ENCODE measurements at places on chromosomes 16 and 17. TPM values are rescaled to one million over a fixed set of nuclear protein-coding genes. Genes with fewer than 3 reads are reported as not detected.

GRCh38 chr17:56108811-56109284 lies 44.4 kb upstream of the ANKFN1 start:
- no peak overlapping the region for H3K4me3 ChIP-seq
- peaks cover 15% of the 10 kb centered on the region for H3K27me3 ChIP-seq
- H3K36me3 ChIP-seq, result no peaks in the 10 kb centered on the region
- no peak for DNase-seq

GRCh38 chr17:57152967-57153528 lies 68.0 kb downstream of the AKAP1 start:
- no peak for DNase-seq
- peaks cover 8% of the 10 kb centered on the region for H3K27me3 ChIP-seq
- H3K4me3 ChIP-seq, result no peak overlapping the region
- H3K27ac ChIP-seq, result no peak overlapping the region
- H3K4me1 ChIP-seq, result no peaks in the 10 kb centered on the region

- peak overlapping the region; percentile 45 for H3K4me3 ChIP-seq
- no peaks in the 10 kb centered on the region for H3K36me3 ChIP-seq
- no peak for DNase-seq
- H3K4me1 ChIP-seq, result peaks cover 33% of the 10 kb centered on the region
- peaks cover 8% of the 10 kb centered on the region for H3K27me3 ChIP-seq
These were observed 3.1 kb upstream of the ARL5C start for GRCh38 chr17:39169101-39169500.

DNA sequence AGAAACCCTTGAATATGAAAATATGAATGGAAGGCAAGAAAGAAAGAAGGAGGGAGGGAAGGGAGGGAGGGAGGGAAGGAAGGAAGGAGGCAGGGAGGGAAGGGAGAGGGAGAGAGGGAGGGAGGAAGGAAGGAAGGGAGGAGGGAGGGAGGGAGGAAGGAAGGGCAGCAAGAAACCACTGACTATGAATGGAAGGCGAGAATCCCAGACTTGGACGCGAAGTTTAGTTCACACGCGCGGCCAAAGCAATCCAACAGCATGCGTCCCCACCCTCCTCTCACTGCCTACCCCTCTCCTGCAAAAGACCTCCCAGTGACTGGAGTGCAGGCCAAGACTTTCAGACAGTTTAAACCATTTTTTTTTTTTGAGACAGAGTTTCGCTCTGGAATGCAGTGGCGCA lies 7.9 kb upstream of the SMARCD2 start:
- no peaks in the 10 kb centered on the region for H3K36me3 ChIP-seq
- H3K27me3 ChIP-seq, result peaks cover 7% of the 10 kb centered on the region
- H3K4me1 ChIP-seq, result peaks cover 16% of the 10 kb centered on the region
- DNase-seq, result no peak

DNA sequence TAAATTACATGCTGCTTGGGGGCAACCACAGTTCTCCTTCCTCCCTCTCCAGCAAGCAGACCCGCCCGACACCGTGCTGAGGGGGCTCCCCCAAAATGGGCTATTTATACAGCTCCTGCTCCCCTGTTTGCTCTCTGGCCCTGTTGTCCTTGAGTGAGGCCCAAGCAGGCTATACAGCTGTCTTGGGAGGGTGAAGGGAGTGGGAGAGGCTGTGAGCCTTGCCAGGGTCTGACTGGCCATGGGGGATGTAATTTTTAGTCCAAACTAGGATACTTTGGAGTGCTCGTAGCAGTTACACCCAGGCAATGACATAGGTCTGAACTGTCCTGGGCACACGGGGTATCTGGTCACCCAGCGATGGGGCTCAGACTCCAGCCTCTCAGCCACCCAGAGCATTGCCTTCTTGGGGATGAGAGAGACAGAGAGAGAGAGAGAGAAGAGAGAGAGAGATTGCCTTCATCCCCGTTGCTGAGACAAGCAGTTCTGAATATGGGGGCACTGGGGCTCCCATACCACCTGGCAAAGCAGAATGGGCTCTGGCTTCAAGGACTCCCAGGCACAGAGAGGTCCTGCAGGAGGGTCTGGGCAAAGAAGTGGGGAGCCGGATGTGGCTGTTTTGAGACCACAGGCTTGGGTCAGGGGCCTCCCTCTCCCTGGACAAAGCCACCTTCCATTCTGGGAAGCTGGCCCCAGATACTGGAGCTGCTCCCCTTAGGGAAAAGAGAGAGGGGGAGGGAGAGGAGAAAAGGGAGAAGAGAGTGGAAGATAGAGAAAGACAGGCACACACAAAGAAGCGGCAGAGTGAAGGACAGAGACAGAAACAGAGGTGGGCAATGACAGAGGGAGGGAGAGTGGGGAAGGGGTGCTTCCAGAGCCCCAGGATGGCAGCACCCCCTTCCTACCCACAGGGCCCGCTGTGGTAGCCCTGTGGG lies 10.7 kb upstream of the TMEM92 start:
- H3K4me1 ChIP-seq, result no peaks in the 10 kb centered on the region
- H3K27me3 ChIP-seq, result peaks cover 10% of the 10 kb centered on the region
- H3K36me3 ChIP-seq, result no peaks in the 10 kb centered on the region
- no peak for DNase-seq
- no peak overlapping the region for H3K27ac ChIP-seq

- no peak for DNase-seq
- H3K4me1 ChIP-seq, result peaks cover 25% of the 10 kb centered on the region
- peaks cover 12% of the 10 kb centered on the region for H3K36me3 ChIP-seq
- no peak overlapping the region for H3K4me3 ChIP-seq
- H3K27ac ChIP-seq, result no peak overlapping the region
These were observed 12.8 kb downstream of the TERF2 start for GRCh38 chr16:69373019-69373418.

DNA sequence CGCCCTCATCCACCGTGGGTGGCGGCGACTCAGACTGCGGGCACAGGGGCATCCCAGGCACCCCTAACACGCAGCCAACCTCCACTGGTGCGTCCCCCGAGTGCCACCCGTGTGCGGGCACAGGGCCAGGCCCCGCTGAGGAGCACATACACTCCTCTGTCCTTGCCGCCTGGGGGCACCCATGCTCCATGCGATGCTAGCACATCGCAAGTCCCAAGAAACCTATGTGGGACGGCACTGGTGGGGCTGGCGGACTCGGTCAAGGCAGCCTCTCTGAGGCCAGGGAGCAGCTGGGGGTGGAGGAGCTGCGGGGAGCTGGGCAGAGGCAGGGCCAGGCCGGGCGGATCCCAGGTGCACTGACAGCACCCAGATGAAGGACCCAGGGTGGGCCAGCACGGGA lies 4.0 kb downstream of the ZNF598 start:
- H3K36me3 ChIP-seq, result no peaks in the 10 kb centered on the region
- no peak overlapping the region for H3K4me3 ChIP-seq
- H3K27ac ChIP-seq, result peak overlapping the region; percentile 27
- no peaks in the 10 kb centered on the region for H3K27me3 ChIP-seq
- H3K4me1 ChIP-seq, result peaks cover 31% of the 10 kb centered on the region

GRCh38 chr17:81792675-81793615 lies 11.0 kb upstream of the GCGR start:
- DNase-seq, result no peak
- no peaks in the 10 kb centered on the region for H3K36me3 ChIP-seq
- H3K27me3 ChIP-seq, result no peaks in the 10 kb centered on the region
- no peaks in the 10 kb centered on the region for H3K4me1 ChIP-seq
- H3K27ac ChIP-seq, result no peak overlapping the region
- no peak overlapping the region for H3K4me3 ChIP-seq

- DNase-seq, result no peak
- no peak overlapping the region for H3K4me3 ChIP-seq
- H3K27ac ChIP-seq, result no peak overlapping the region
- no peaks in the 10 kb centered on the region for H3K4me1 ChIP-seq
- H3K36me3 ChIP-seq, result peaks cover 34% of the 10 kb centered on the region
- peaks cover 3% of the 10 kb centered on the region for H3K27me3 ChIP-seq
These were observed 41.4 kb downstream of the MIS12 start for GRCh38 chr17:5527601-5528250.

DNA sequence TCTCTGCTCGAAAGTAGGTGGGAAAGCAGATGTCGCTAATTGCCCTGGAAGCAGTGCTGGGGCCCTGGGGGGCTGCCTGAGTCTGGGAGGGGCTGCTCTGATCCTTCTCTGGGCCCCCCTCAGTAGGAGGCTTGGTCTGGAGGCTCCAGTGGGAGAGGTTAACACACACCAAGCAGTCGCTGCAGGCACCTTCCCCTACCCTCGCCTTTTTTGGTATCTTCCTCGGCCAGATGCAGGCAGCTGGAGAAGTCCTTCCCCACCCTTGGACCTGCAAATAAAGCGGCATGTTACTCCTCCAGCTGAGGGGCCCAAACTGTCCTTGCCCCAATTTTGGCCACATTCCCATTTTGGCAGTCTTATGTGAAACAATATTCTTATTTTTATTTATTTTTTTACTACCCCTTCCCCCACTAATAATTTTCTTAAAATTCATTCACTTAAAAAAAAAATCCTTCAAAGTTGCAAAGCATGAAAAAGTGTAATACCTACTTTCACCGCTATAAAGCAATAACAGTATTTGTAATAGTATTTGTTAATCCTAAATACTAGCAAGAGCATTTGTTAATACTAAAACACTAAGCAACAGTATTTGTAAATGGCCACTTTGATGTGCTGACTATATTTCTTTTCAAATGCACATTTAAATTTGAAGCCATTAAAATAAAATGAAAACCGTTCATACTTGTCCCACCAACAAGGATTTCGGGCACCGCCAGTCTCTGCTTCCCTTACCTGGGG lies 15.0 kb downstream of the C16orf46 start:
- no peak overlapping the region for H3K27ac ChIP-seq
- DNase-seq, result no peak
- H3K4me3 ChIP-seq, result no peak overlapping the region
- H3K36me3 ChIP-seq, result no peaks in the 10 kb centered on the region
- no peaks in the 10 kb centered on the region for H3K4me1 ChIP-seq
- H3K27me3 ChIP-seq, result peaks cover 2% of the 10 kb centered on the region

GRCh38 chr16:583470-583814 lies 6.4 kb upstream of the RAB40C start:
- DNase-seq, result no peak
- H3K27ac ChIP-seq, result no peak overlapping the region
- H3K36me3 ChIP-seq, result no peaks in the 10 kb centered on the region
- H3K4me1 ChIP-seq, result peaks cover 8% of the 10 kb centered on the region

DNA sequence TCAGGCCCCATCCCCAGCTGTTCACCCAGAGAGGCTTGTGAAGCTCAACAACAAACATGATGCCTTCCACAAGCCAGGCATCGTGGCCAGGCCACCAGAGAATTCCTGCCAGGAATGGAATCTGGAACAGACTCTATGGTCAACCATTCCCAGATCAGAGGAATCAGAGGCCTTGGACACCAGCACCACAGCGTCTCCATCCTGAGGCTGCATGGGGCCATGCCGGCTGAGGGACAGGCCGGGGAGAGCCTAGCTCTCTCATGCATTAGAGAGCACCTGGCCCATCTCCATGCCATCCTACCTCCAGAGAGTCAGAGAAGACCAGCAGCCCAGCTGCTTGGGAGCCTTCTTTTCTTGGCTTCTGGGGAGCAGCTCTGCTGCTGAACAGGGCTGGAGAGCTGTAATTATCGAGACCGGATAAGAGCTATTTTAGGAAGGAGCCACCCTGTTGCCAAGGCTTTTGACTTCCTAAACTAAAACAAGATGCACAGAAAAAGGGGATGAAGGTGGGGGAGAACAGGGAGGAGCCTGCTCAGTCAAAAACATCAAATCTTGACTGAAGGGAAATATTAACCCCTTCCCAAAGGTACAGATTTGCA lies 24.5 kb upstream of the MTMR4 start:
- peaks cover 4% of the 10 kb centered on the region for H3K27me3 ChIP-seq
- H3K36me3 ChIP-seq, result no peaks in the 10 kb centered on the region
- no peak overlapping the region for H3K27ac ChIP-seq
- H3K4me1 ChIP-seq, result no peaks in the 10 kb centered on the region
- DNase-seq, result no peak

- H3K4me1 ChIP-seq, result peaks cover 88% of the 10 kb centered on the region
- peaks cover 3% of the 10 kb centered on the region for H3K36me3 ChIP-seq
- no peak for DNase-seq
- H3K4me3 ChIP-seq, result peak overlapping the region; percentile 85
- peaks cover 1% of the 10 kb centered on the region for H3K27me3 ChIP-seq
- H3K27ac ChIP-seq, result peak overlapping the region; percentile 99
These were observed 34.1 kb downstream of the CDK5R1 start for GRCh38 chr17:32520737-32521404.

DNA sequence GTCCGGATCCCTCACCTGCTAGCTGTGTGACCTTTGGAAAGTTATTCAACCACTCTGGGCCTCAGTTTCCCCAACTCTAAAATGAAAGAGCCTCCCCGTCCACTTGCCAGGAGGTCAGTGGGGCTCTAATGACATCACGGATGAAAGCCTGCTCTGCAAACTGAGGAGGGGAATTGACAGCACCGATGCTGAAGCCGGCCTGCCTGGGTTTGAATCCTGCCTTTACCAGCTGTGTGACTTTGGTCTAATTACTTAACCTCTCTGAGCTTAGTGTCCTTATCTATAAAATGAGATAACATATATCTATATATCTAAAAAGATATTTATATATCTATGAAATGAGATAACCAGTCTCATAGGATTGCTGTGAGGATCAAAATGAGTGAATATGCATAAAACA lies 1.9 kb downstream of the STX1B start:
- H3K36me3 ChIP-seq, result no peaks in the 10 kb centered on the region
- peaks cover 10% of the 10 kb centered on the region for H3K27me3 ChIP-seq
- peaks cover 10% of the 10 kb centered on the region for H3K4me1 ChIP-seq

DNA sequence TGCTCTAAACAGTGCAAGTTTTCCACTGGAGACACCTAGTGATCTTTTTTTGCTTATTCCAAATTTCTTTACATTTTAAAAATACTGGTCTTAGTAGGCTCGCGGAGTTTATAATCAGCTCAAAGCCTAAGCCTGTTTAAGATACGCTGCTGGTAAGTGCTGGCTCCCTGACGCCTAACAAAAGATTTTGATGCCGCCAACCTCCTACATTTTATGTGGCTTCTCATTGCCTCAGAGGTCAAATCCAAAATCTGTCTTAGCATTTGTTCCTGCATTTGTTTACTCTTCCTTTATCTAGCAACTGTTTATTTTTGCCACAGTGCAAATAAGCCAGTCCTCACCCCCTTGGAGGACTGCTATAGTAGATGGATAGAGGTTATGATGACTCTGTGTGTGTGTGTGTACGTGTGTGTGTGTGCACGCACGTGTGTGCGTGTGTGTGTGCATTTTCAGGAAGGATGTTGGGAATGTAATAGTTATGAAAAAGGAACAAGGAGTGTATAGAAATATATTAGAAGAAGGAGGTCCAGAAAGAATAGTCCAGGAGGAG lies 24.8 kb downstream of the HS3ST3B1 start:
- no peak for DNase-seq
- H3K4me3 ChIP-seq, result no peak overlapping the region
- no peaks in the 10 kb centered on the region for H3K36me3 ChIP-seq

DNA sequence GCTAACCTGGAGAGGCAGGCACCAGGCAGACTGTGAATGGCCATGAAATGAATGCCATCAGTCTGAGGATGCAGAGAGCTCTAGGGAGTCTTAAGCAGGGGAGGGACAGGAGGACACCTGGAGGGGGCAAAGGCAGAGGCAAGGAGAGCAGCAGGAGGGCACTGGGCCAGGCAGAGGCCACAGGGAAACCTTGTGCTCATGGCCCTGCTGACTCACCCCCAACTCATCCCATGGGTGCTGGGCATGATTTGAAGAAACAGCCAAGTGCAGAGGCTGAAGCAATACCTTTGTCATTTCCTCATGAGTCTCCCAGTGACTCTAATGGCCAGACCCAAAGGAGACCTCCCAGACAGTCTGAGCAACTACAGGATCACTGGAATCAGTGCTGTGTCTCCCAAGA lies 141.4 kb downstream of the TMEM132E start:
- H3K36me3 ChIP-seq, result no peaks in the 10 kb centered on the region
- H3K4me1 ChIP-seq, result no peaks in the 10 kb centered on the region
- no peak overlapping the region for H3K4me3 ChIP-seq

Gene ACSM5
- not detected for polyA plus RNA-seq

Gene SETD1A
- 2.4 TPM for polyA plus RNA-seq

Gene EXOC3L1
- not detected for polyA plus RNA-seq

Gene PLLP
- polyA plus RNA-seq, result 0.21 TPM

Gene PRSS33
- polyA plus RNA-seq, result 4.0 TPM

Gene ABCC12
- not detected for polyA plus RNA-seq

Gene HCRT
- polyA plus RNA-seq, result not detected

Gene CTRB1
- polyA plus RNA-seq, result not detected

Gene EPOP
- polyA plus RNA-seq, result not detected

Data from immature natural killer cell (primary cell).